CD4-positive, alpha-beta T cell treated with Interleukin-6 for 4 hours (primary cell): ENCODE measurements at places on chromosomes 4 and X.

DNA sequence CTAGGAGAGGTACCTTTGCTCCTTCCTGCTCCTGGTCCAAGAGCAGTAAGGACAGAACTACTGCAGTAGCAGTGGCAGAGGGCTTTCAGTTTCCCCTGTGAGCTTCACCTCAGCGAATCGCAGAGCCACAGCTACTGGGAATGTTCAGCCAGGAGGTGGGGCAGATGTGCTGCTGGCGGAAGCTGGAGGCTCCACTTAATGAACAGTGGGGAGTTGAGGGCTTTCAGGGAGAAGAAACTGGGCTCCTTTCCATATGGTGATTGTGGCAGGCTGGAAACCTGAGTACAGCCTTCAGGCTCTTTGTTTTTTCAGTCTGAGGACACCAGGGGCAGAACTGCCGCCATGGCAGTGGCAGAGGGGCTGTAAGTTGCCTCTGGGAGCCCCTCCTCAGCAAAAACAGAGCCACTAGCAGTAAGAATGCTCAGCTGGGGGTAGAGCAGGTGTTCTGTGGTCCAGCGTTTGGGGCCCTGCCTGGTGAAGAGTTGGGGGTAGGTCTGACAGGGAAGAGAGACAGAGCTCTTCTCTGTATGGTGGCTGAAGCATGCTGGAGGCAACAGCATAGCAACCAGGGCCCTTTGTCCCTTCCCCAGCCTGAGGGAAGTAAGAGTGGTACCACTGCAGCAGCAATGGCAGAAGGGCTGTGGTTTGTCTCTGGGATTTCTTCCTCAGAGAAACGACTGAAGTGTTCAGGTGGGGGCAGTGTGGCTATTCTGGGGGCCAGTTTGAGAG, 106.0 kb upstream of the GRXCR1 start:
- DNase-seq: no peak

- DNase-seq: no peak
These were observed 28.3 kb upstream of the ALG13 start for GRCh38 chrX:111652719-111653118.

GRCh38 chr4:85548116-85548515, 73.2 kb downstream of the ARHGAP24 start:
- no peak for DNase-seq

- no peak for DNase-seq
These were observed 104.5 kb upstream of the NAP1L5 start for GRCh38 chr4:88802138-88802537.

DNA sequence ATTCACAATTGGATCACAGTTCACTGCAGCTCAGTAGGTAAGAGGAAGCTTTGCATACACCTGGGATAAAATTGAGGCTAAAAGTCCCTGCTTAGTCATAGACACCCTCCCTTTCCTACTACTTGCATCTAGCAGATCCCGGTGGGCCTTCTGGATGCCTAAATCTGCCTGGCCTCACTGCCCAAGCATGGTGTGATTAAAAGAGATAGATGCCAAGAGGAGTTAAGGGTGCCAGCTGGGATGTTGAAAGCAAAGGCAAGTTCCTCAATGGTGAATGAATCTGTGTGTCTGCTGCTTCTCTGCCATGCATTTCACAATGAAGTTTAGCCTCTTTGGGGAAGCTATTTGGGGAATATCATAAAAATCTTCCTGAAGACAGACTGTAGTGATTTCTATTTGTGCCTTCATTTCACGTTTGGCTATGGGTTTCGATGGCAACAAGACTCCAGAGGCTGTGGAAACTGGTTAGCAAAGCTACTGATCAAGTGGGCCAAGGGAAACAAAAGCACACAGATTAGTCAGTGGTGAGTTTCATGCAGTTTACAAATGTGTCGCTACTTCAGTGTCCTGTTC, 534.0 kb downstream of the ANKRD50 start:
- no peak for DNase-seq
